ENCODE measurements at places on chromosomes 5 and 9. TPM values are rescaled to one million over a fixed set of nuclear protein-coding genes. Genes with fewer than 3 reads are reported as not detected.

The RNF38 gene
- 55.5 TPM for total RNA-seq

The MUSK gene
- not detected for total RNA-seq

The SLC34A1 gene
- total RNA-seq = 1.9 TPM

The CCL28 gene
- 18.0 TPM for total RNA-seq

The CCNO gene
- not detected for total RNA-seq

The ACOT12 gene
- total RNA-seq = not detected
